ENCODE measurements at places on chromosomes 3 and 15. TPM values are rescaled to one million over a fixed set of nuclear protein-coding genes. Genes with fewer than 3 reads are reported as not detected.

Gene SAXO2
- 2.0 TPM for total RNA-seq

Gene PLCB2
- 71.3 TPM for total RNA-seq

Gene TMEM212
- not detected for total RNA-seq

Gene SORD
- total RNA-seq = 16.9 TPM

Gene RLBP1
- total RNA-seq = not detected

Gene SIDT1
- total RNA-seq = 0.92 TPM

Gene GP9
- 1.5 TPM for total RNA-seq

Gene CSPG4
- total RNA-seq = 0.18 TPM
